ENCODE measurements at places on chromosomes 6 and 20.

DNA sequence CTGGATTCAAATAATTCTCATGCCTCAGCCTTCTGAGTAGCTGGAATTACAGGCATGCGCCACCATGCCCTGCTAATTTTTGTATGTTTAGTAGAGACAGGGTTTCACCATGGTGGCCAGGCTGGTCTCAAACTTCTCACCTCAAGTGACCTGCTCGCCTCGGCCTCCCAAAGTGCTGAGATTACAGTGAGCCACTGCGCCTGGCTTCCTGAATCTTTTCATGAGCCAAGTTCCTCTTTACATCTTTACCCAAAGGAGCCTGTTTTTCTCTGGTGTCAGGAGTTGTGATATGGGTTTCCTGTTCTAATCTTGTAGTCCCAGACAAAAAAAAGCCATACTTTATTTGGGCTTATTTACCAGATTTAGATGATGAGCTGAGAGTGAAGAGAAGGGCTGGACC is 34.4 kb downstream of the PCNA start:
- DNase-seq, result no peak

DNA sequence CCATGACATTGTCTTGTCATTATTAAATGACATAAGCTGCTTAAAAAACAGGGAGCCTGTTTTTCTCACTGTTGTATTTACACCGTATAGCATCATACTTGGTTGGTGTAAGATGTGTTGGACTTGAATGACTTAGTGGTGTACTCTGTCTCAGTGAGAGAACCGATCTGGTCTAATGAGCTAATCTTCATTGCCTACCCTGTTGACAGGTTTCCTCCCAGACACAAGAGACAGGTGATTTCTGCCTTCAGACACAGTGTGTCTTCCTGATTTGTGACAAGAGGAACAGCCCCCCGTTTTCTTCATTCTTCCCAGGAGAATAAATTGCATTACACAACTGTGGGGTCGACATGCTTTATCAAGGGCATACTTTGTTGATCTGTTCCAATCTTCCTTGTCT is 137.2 kb upstream of the ID4 start:
- DNase-seq, result no peak

GRCh38 chr6:11810854-11811643 is 32.4 kb upstream of the ADTRP start:
- DNase-seq, result no peak

GRCh38 chr20:59120919-59121318 is 42.7 kb upstream of the ZNF831 start:
- no peak for DNase-seq

GRCh38 chr6:82976179-82976578 is 89.5 kb downstream of the UBE3D start:
- DNase-seq, result no peak

- no peak for DNase-seq
These were observed 23.8 kb downstream of the FOXC1 start for GRCh38 chr6:1633366-1634021.

DNA sequence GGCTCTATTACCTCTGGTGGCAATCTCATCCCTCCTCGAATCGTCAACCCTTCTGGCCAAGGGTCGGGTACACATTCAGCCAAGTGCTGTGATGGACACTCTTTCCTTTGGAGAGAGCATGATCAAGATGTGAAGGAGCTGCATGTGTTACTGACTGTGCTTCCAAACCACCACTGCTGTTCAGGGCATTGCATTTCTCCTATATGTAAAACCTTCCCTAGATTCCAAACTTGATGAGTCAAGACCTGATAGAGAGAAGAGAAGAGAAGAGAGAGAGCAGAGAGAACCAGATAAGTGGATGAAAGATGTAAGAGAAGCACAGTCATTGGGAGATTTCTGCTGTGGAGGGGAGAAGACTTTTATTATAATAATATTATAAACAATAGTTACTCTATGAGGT is 162.2 kb downstream of the KCNQ5 start:
- DNase-seq, result no peak

DNA sequence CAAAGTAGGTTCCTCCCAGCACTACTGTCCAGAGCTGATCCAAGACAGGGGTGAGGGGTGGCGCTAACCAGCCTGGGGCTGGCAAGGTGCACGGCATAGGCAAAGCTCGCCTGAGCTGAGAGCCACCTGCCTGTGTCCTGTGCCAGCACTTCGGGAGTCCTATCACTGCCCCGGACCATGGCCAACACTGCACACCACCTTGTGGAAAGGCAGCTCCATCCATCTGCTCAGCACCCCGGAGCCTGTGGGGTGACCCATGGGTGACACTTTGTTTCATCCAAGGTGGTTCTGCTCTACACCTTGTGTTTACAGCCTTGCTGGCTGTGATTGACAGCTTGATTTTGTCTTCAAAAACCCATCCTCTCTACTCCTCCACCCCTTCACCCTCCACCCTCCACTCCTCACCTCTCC is 32.9 kb upstream of the GATA5 start:
- DNase-seq, result no peak

DNA sequence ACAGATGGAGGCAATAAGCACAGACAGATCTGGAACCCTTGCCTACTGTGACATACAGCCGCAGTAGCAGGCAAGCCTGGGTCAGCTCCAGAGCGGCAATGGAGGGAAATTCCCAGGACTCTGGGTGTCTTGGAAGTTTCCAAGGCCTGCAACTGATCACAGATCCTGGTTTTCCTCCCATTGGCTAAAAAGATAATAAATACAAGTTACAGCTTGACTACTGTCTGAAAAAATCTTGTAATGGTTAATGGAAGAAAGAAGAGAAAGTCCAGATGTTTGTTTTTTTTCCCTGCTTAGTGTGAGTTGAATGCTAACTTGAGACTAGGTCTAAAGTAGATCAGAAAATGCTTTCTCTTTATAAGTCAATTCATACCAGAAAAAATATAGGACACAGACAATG is 307.6 kb downstream of the ALDH8A1 start:
- DNase-seq, result no peak

- DNase-seq, result no peak
These were observed 12.4 kb upstream of the KIAA1755 start for GRCh38 chr20:38272961-38273360.

GRCh38 chr6:135789375-135790050 is 62.0 kb upstream of the PDE7B start:
- no peak for DNase-seq

All from hematopoietic multipotent progenitor cell treated with erythropoietin and hydrocortisone succinate and interleukin-3 and kit ligand, for 15 days (in vitro differentiated cells).